ENCODE measurements at places on chromosomes 7 and 10.

DNA sequence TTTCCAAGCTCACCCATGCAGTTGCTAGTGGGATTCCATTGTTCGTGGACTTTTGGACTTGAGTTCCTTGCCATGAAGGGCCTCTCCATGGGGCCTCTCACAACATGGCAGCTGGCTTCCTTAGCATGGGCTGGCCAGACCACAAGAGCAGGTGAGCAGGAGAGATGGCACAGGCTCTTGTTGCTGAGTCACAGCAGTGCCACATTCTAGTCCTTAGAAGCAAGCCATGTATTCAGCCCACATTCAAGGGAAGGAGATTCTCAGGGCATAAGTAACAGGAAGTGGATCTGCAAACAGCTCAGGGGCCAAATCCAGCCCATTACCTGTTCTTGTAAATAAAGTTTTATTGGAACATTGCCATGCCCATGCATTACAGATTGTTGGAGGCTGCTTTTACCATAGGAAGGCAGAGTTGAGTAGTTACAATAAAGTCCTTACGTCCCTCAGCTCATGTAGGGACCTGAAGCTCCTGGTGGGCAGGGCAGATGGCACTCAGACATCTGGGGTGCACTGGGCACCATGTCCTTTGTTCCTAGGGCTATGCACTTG lies 481.5 kb upstream of the FOXK1 start:
- no peak for DNase-seq

DNA sequence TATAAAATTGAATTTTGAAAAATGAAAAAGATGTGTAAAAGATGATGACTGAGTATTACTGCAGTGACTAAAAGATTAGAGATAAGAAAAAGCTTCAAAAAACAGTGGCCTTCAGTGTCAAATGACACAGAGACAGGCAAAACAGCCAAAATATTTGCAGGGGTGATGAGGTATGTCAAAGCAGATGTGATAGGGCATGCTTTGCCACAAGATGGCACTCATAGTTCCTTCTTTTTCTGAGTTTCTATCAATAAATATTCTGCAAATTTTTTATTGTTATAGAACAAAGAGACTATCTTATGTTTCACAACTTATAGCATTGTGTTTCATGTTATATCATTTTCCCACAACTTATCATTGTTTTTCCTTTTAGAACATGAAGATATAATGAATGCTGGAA lies 344.1 kb upstream of the HPS1 start:
- DNase-seq = no peak

GRCh38 chr7:157779206-157779605 lies 442.4 kb downstream of the DNAJB6 start:
- DNase-seq = no peak

DNA sequence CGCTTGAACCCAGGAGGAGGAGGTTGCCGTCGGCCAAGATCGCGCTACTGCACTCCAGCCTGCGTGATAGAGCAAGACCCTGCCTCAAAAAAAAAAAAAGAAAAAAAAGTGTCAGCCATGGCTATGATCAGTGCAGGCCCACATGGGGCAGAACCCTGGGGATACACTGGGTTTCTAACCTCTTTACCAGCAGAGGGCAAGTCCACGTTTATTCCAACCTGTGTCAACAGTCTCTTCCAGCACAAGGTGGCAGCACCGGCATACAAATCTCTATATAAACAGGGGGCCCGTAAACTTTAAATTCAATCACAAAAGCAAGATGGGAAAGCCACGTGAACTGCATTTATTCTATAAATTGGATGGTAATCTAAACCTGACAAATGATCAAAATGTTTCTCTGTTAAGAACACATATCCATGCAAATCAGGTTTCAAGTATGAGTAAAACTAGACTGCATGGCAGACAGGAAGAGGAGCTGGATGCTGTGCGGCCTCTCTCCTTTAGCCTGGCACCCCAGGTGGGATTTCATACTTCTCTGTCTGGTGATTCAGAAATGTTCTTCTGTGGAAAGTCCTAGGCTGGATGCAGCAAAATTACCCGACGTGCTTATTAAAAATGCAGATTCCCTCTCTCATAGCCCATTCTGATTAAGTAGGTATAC lies 60.0 kb upstream of the STEAP1B start:
- peak; percentile 45 for DNase-seq

GRCh38 chr10:3745521-3745920 lies 39.5 kb downstream of the KLF6 start:
- no peak for DNase-seq

DNA sequence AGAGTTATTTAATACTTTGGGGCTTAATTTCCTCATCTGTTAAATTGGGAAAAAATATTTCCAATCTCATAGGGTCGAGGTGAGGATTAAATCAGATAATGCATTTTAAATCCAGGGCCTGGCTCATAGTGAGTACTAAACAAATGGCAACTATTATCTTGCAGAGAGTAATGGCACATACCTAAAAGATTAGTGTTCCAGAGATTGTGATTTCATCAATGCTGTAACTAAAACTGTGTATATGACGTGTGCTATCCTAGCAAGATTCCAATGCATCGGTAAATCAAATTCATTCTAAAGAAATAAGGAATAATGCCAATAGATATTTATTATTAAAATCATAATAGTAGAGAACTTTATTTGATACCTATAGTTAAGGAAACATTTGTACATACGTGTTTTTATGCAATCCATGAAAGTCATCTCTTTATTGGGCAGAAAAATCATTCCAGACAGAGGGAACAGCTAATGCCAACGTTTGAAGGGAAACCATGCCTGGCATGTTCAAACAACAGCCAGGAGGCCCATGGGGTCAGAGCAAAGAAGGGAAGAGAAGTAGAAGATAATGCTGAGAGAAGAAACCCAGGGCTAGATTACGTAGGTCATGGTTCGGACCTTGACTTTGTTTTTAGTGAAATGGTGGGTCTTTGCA lies 174.8 kb upstream of the AGR3 start:
- DNase-seq = no peak

DNA sequence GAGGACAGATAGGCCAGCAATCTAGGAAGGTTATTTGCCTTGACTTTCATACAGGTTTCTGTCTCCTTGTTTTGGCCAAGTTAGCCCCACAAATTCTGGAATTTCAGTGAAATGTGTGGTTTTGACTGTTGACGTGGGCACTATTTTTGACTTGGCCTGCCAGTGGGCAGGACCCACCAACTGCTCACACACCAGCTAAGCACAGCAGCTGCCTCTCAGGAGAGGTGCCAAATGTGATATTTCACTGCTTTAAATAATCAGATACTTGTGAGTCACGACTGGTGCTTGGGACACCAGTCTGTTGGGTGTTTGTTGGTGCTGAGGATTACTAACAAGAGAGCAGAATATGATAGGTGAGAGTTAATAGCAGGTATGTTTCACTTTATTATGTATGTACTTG lies 409.7 kb upstream of the MTPN start:
- DNase-seq = no peak

DNA sequence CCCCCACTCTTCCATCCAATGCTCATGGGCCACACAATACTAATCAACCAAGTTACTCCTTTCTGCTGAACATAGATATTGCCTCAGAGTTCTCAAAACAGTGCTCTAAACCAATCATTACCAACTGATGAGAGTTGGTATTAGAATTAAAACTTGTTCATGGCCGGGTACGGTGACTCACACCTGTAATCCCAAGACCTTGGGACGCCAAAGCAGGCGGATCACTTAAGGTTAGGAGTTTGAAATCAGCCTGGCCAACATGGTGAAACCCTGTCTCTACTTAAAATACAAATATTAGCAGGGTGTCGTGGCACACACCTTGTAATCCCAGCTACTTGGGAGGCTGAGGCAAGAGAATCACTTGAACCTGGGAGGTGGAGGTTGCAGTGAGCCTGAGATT lies 8.2 kb downstream of the TM9SF3 start:
- no peak for DNase-seq

DNA sequence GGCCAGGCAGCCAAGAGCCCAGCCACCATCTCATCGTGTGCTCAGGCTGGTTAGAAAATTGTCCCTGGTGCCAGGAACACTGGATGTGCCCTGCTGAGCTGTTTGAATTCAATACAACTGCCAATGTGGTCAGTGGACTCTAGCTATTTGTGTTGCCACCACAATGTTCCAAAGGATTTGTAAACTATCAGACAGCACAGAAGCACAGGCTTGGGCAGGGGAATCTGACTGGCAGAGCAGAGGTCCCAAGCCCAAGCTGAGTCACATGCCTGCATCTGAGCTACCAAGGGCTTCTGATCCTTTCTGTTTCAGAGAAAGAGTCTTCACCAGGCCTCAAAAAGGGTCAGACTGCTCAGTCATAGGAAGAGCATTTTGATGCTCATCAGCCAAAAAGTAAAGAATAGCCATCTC lies 232.1 kb upstream of the SEMA3C start:
- DNase-seq = no peak

- DNase-seq = no peak
Observed at GRCh38 chr10:26057466-26057865, 123.4 kb downstream of the MYO3A start.

DNA sequence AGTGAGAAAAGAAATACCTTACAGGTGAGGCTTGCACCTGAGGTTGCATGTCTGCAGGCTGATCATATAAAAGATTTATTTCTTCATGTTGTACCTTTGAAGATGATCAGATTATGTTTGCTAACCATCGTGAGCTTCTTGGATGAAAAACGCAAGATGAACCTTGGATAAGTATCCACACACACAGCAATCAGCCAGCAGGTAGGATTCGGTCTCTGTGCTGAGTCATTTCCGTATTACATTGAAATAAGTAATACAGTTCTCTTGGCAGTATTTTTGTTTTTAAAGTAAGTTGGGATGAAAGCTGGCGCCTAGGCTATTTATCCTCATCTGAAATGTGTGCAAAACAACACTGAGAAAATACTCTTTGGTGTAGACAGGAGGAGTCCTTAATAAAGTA lies 109.0 kb upstream of the PRKCQ start:
- DNase-seq = no peak

- DNase-seq = no peak
Observed at GRCh38 chr10:6787091-6787490, 207.0 kb upstream of the PRKCQ start.

DNA sequence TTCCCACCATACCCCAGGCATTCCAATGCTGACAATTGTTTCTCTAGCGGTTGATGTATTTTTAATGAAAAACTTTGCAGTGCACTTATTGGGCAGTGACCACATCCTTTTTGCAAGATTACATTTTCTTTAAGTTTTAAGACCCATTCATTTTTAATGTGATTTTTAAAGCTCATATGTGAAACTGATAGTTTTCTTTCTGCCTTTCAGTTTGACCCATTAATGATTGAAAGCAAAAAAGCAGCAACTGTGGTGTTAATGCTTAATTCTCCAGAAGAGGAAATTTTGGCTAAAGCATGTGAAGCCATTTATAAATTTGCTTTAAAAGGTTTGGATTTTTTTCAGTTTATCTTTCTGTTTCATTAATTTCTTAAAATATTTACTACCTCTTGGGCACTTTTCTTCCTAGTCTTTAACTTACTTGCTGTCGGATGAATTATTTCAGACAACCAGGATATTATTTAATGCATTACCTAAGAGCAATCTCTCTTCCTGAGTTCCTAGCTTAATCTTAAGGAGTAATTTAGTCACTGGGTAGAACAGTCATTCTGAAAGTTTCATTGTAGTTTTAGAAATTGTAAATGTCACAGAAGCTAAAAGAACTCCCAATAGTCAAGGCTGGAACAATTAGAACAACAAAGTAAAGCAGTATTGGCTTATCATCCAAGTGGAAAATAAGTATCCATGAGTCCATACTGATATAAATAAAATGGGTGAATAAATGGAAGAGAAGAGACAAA lies 18.3 kb downstream of the ARMC3 start:
- no peak for DNase-seq

Data from activated T-cell treated with anti-CD3 and anti-CD28 coated beads for 4 hours (primary cell).